ENCODE measurements at places on chromosomes 6 and 20.

DNA sequence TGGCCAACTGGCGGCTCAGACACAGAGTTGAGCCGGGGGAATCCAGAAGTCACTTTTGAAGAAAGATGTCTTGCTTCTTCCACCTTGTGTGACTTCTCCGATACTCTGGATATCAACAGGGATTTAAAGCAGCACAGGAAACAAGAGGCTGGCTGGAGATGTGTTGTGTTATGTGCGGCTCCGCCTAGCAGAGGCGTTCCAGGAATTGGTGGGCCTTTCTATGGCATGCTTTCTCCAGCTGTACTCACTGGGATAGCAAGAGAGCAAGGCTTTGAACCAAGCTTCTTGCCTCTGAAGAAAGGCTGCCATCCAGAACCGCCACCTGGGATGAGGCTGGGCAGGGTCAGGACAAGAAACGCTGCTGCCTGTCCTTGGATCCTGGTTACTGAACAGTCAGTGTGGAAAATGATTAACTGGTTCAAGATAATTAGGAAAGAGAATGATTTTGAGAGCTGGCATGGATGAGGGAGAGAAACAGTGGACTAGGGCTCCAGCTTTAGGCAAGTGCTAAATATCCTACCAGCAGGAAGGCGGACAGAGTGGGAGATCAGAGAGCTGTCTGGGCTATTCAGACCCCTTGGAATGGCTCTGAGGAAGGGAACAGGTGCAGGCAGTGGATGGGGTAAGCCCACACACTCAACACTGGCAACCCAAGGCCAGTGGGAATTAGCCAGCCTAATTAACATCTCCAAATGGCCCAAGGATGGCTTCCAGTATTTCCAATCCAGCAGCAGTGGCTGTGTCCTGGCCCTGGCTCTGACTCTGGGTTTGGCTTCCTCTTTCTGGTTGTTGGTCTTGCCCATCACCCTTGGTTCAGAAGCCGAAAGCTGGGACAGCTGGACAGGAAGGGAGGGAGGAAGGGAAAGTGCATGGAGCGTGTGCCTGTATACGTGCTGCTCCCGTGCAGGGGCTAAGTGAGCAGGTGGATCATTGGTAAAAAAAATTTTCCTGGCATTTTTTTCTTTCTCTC lies 31.9 kb downstream of the INSM1 start:
- no peak for DNase-seq

- no peak for DNase-seq
Measured at GRCh38 chr6:118661831-118662230, 10.4 kb upstream of the CEP85L start.

DNA sequence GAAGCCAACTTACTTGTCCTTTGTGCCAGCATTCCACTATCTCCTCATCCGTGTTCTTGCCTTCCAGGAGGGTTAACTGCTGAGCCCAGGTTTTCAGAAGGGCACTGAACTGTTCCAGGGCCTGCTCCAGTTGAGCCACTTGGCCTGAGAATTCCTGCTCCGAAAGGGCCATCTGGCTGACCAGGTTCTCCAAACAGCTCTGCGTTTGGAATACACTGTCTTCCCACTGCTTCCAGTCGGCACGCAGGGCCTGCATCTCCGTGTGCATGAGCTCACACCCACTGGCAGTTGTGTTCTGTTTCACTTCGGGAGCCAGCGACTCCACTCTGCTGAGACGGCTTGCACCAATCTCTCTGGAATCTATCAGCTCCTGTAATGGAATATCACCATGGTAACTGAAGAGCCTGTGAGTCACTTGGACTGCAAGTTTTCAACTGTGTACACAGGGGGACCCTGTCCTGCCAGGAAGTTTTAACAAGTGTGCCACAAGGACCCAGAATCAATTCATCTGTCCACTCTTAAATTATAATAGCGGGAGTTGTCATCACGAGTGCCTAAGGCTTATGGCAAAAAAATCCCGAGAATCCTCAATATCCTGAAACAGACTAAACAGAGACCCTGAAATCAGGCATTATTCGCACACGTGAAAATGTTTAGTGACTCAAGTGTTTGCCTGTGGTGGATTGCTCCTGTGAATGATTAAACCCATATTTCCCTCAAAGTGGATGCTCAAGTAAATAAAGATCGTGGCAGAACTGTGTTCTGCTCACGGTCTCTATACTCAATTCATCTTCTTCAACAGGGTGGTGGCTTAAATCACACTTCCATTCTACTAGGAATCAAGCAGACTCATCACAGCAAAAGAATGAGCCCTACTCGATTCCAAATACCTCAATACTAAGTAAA lies 255.9 kb downstream of the SYNE1 start:
- no peak for DNase-seq

GRCh38 chr6:27026361-27026760 lies 221.1 kb upstream of the PRSS16 start:
- no peak for DNase-seq

- DNase-seq: no peak
Measured at GRCh38 chr6:137222381-137222780, 3.2 kb upstream of the IFNGR1 start.

Data from activated CD8-positive, alpha-beta memory T cell treated with anti-CD3 and anti-CD28 coated beads for 4 hours (primary cell).